ENCODE measurements at places on chromosomes 1 and 21. TPM values are rescaled to one million over a fixed set of nuclear protein-coding genes. Genes with fewer than 3 reads are reported as not detected.

Gene SLX9
- total RNA-seq: 26.5 TPM

- no peak for DNase-seq
Measured at GRCh38 chr1:218439541-218440295, 94.6 kb downstream of the TGFB2 start.

DNA sequence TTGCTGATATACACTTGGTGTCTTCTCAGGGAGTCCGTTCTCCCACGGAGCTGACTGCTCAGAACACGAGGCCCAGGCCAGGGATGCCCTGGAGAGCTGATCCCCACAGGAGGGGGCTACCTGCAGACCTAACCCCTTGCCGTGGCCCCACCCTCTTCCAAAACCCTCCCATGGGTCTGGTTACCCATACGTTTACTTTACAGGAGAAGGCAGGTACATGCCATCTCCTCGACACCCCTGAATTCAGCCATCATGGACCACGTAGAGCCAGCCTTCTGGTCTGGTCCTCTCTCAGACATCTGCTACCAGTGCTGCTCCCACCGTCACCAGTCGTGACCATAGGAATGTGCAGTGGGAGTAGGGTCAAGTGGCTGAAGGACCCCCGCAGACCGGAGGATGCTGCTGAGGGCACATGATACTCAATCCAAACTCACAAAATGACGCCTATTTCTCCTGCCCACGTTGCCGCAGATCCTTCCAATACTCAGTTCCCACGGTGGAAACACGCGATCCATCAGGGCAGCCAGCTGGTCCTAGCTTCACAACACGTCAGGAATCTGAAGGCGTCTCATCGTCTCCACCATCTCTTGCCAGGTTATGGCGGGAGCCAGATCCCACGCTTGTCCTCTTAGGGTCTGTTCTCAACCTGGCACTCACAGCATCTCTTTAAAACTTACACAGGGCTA, 26.7 kb downstream of the PGBD5 start:
- no peak for DNase-seq

DNA sequence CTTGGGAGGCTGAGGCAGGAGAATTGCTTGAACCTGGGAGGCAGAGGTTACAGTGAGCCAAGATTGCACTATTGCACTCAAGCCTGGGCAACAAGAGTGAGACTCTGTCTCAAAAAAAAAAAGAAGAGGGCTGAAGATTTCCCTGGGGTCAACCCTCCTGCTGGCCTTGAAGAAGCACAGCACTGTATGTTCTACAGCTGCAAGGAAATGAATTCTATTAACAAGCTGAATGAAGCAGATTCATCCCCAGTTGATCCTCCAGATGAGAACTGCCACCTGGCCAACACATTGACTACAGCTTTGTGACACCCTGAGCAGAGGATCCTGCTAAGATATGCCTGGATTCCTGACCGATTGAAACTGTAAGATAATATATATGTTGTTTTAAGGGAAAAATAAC, 129.5 kb downstream of the ADSS2 start:
- DNase-seq: no peak

GRCh38 chr1:15014516-15014915, 139.0 kb upstream of the TMEM51 start:
- DNase-seq: no peak

Gene PSEN2
- 25.2 TPM for total RNA-seq

GRCh38 chr1:181152892-181153633, 64.6 kb downstream of the IER5 start:
- no peak for DNase-seq

- no peak for DNase-seq
Measured at GRCh38 chr1:115190540-115191170, 101.4 kb upstream of the TSPAN2 start.

Gene AADACL3
- total RNA-seq: not detected

All from glomerular endothelial cell (primary cell).